Urothelium cell line (cell line): ENCODE measurements at places on chromosomes 6 and 20.

GRCh38 chr6:168678077-168678476 is 237.1 kb downstream of the SMOC2 start:
- DNase-seq = no peak

DNA sequence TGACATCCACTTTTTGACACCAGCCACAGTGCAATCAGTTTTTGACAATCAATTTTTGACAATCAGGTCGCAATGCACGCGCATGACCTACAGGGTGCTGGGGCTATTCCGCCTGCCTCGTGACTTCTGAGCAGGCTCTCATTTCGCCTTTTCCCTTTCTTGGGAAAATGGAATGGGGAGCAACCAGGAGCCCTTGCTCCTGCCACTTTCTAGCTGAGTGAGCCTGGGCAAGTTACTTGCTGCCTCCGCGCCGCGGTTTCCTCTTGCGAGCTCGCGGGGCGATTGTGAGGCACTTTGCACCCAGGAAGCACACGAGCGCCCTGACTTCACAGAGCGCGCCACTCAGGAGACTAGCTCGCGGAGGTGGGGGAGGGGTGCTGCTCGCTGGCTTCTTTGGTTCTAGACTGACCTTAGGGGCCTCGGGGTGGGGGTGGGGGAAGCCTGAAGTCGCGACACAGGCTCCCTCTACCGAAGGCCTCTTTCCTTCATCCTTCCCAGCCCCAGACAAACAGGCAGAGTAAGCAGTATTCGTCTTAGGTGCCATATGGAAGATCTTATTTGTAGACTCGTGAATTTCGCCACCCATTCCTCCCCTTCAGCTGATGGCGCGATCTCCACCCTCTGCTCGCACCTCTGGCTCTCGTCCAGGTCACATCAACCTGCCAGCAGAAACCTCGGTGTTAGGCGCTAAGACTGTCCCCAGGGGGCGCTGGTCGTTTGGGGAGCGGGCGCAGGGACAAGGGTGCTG is 4.6 kb downstream of the TP53TG5 start:
- peak; percentile 91 for DNase-seq

GRCh38 chr6:54315656-54316055 is 7.4 kb downstream of the TINAG start:
- DNase-seq = no peak

DNA sequence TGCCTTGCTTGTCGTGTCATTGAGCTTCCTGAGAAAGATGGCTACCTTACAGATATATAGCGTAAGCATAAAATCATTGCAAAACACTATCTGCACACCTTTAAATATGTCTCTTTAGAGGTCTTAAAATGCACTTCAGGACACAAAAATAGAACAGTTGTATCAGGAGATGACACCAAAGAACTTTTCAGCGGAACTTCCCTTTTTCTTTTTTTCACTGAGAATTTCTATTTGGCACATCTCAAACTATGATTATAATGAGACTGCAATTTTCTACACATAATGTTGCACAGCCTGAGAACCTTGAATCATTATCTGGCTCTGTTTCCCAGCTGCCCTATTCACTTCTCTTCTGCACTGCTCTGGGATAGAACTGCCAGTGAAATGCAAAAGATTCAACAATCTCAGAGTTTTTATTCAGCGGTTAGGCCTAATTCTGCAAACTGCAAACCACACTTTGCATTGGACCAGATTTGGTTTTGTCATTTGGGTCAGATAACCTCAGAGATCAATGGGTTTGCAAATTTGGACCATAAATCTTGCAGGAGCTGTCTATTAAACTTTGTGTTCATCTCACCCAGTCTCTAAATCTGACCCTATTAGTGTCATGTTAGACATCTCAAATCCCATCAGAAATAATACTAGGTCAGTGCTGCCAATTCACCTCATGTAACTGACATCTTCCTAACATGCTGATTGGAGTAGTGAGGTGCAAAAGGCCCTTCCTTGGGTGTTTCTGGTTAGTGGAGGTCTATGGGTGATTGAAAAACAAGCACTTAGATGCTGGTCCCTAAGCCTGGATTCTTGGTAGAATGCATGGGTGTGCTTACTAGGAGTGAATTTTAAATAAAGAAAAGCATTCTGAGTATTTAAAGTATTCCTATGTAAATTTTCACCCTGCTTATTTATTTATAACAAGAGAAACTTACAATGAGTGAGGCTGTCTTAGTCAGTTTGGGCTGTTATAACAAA is 382.7 kb downstream of the UTRN start:
- no peak for DNase-seq

- peak; percentile 4 for DNase-seq
Measured at GRCh38 chr6:8392569-8392968, 42.8 kb downstream of the SLC35B3 start.

DNA sequence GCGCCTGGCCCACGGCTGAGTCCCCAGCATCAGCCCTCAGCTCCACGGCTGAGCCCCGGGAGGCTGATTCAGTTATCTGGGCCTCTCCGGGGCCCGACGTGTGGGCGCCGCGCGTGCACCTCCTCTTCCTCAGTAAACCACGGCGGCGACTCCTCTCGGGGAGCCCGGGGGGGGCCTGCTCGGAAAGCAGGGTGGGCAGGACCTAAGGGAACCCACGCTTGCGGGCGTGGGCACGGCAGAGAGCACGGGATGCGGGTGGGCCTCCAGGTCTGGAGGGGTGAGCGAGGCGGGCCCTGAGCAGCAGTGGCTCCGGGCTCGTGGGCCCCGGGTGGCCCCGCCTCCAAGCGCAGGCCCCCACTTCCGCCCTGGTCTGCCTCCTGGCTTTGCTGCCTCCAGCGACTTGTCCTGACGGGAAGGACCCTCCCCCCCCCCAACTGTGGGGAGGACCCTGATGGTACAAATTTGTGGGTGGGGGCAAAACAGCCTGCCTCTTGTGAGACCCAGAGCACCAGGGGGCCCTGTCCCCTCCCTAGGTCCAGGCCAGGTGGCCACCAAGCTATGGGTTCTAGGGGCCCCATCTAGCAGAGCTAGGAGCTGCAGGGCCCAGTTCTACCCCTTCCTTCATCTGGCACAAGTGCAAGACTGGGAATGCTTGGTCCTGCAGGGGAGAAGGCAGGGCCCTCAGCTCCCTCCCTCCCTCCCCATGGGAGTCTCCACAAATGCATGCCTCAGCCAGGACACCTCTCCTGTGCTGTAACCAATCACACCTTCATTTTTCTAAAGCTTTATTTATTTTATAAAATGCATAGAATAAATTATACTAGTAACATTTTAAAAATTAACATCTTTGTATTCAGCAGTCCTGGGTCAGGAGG is 16.9 kb downstream of the UCKL1 start:
- no peak for DNase-seq

DNA sequence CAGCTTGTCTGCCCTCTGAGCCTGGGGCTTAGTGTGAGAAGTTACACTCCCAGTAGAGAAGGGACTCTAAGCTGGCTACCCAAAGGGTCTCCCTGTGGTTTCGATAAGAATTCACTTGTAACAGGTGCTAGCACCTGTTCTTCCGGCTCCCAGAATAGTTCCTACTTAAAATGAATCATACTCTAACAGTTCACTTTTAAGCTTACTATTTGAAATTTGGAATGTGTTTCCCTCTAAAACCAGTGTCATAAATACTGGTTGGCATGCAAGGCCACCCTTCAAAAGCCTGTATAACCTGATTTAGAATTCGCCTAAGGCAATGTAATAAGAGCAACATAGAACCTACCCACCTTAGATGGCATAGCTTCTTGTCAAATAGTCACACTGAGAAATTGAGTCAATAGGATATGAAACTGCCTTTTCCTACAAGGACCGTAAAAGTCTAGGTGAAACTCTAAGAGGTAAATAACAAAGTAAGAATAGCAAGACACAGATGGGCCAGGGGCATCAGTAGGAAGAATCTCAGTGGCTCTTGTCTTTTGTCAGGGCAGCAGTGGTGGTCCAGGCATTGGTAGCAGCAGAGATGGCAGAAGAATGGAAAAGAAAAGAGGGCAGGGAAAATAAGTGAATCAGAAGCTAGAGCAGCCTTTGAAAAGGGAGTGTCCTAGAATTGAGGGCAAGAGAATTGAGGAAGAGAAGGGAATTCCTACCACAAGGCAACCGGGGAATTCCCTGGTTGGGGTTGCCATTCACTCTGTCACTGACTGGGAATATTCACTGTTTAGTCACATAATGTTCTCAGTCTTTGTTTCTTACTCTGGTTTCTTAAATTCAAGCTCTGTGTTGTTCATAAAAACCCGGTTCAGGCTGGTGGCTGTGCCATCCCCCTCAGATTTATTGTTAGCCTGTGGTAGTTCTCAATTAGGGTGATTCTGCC is 91.5 kb downstream of the HIVEP2 start:
- DNase-seq = no peak
